Cardiac muscle cell (in vitro differentiated cells and primary cell): ENCODE measurements at places on chromosomes 16 and 17. TPM values are rescaled to one million over a fixed set of nuclear protein-coding genes. Genes with fewer than 3 reads are reported as not detected.

- no peaks in the 10 kb centered on the region for H3K27me3 ChIP-seq
- H3K27ac ChIP-seq, result no peak overlapping the region
- DNase-seq, result no peak
- H3K36me3 ChIP-seq, result no peaks in the 10 kb centered on the region
- no peaks in the 10 kb centered on the region for H3K4me1 ChIP-seq
- H3K4me3 ChIP-seq, result no peak overlapping the region
Measured at GRCh38 chr17:22374741-22375140, 682.4 kb downstream of the KCNJ18 start.

GP1BA gene
- not detected in 2 replicates for total RNA-seq

GRCh38 chr16:88375996-88376834 is 6.5 kb upstream of the ZNF469 start:
- no peak overlapping the region for H3K4me3 ChIP-seq
- peaks cover 1% of the 10 kb centered on the region for H3K27me3 ChIP-seq
- no peaks in the 10 kb centered on the region for H3K4me1 ChIP-seq
- DNase-seq, result no peak

GRCh38 chr16:11135464-11135973 is 120.5 kb downstream of the SOCS1 start:
- peaks cover 25% of the 10 kb centered on the region for H3K4me1 ChIP-seq
- no peaks in the 10 kb centered on the region for H3K27me3 ChIP-seq
- no peak overlapping the region for H3K27ac ChIP-seq
- H3K4me3 ChIP-seq, result no peak overlapping the region
- no peaks in the 10 kb centered on the region for H3K36me3 ChIP-seq

- no peaks in the 10 kb centered on the region for H3K27me3 ChIP-seq
- H3K27ac ChIP-seq, result no peak overlapping the region
- H3K36me3 ChIP-seq, result no peaks in the 10 kb centered on the region
- no peaks in the 10 kb centered on the region for H3K4me1 ChIP-seq
- DNase-seq, result no peak
Measured at GRCh38 chr16:28897826-28898225, 19.5 kb downstream of the ATP2A1 start.

- H3K4me3 ChIP-seq, result no peak overlapping the region
- no peaks in the 10 kb centered on the region for H3K27me3 ChIP-seq
- H3K27ac ChIP-seq, result no peak overlapping the region
- H3K36me3 ChIP-seq, result no peaks in the 10 kb centered on the region
- DNase-seq, result no peak
Measured at GRCh38 chr16:78240459-78241222, 141.2 kb downstream of the WWOX start.

DNA sequence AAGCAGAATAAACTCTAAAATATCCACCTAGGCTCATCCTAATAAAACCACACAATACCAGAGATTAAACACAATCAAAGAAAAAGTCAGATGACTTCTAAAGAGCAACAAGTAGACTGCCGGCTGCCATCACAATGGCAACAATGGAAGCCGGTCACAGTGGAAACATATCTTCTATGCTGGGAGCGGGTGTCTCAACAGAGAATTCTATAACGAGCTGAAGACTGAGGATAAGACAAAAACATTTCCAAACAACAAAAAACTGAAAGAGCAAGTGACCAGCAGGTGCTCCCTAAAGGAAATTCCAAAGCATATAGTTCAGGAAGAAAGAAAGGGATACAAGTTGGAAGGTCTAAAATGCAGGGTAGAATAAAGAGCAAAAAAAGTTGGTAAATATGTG is 8.9 kb downstream of the NSMCE1 start:
- H3K36me3 ChIP-seq, result no peaks in the 10 kb centered on the region
- H3K27ac ChIP-seq, result no peak overlapping the region
- no peaks in the 10 kb centered on the region for H3K27me3 ChIP-seq
- H3K4me1 ChIP-seq, result no peaks in the 10 kb centered on the region

SLC35G6 gene
- total RNA-seq, result not detected in 2 replicates

- H3K4me1 ChIP-seq, result peaks cover 13% of the 10 kb centered on the region
- peak overlapping the region; percentile 29 for H3K27ac ChIP-seq
- H3K36me3 ChIP-seq, result no peaks in the 10 kb centered on the region
- H3K4me3 ChIP-seq, result peak overlapping the region; percentile 42
Measured at GRCh38 chr17:28317966-28318758, 838 bp upstream of the TMEM97 start.

GRCh38 chr17:77862890-77863813 is 95.4 kb upstream of the TNRC6C start:
- H3K4me1 ChIP-seq, result peaks cover 4% of the 10 kb centered on the region
- no peak for DNase-seq
- no peaks in the 10 kb centered on the region for H3K36me3 ChIP-seq
- no peak overlapping the region for H3K4me3 ChIP-seq
- H3K27me3 ChIP-seq, result no peaks in the 10 kb centered on the region

FOXL1 gene
- 2.0 and 4.2 TPM in 2 replicates for total RNA-seq

- peaks cover 16% of the 10 kb centered on the region for H3K36me3 ChIP-seq
- H3K4me3 ChIP-seq, result no peak overlapping the region
- H3K27me3 ChIP-seq, result no peaks in the 10 kb centered on the region
Measured at GRCh38 chr17:7897090-7897489, 8.5 kb downstream of the CHD3 start.

G6PC1 gene
- not detected in 2 replicates for total RNA-seq

GRCh38 chr17:72409405-72410002 is 288.7 kb downstream of the SOX9 start:
- no peaks in the 10 kb centered on the region for H3K27me3 ChIP-seq
- H3K4me3 ChIP-seq, result no peak overlapping the region
- H3K27ac ChIP-seq, result no peak overlapping the region
- H3K4me1 ChIP-seq, result no peaks in the 10 kb centered on the region

GRCh38 chr16:2040787-2041522 is 6.7 kb downstream of the NTHL1 start:
- no peaks in the 10 kb centered on the region for H3K27me3 ChIP-seq
- DNase-seq, result no peak
- peaks cover 13% of the 10 kb centered on the region for H3K4me1 ChIP-seq
- H3K27ac ChIP-seq, result no peak overlapping the region
- no peaks in the 10 kb centered on the region for H3K36me3 ChIP-seq
- H3K4me3 ChIP-seq, result no peak overlapping the region

GRCh38 chr17:73902416-73903181 is 258.4 kb upstream of the SDK2 start:
- H3K27ac ChIP-seq, result no peak overlapping the region
- peaks cover 84% of the 10 kb centered on the region for H3K27me3 ChIP-seq
- H3K4me3 ChIP-seq, result no peak overlapping the region
- H3K4me1 ChIP-seq, result no peaks in the 10 kb centered on the region

GRCh38 chr17:56144223-56144622 is 9.1 kb upstream of the ANKFN1 start:
- H3K4me3 ChIP-seq, result no peak overlapping the region
- H3K27me3 ChIP-seq, result no peaks in the 10 kb centered on the region
- peak; percentile 31 for DNase-seq
- no peaks in the 10 kb centered on the region for H3K36me3 ChIP-seq
- H3K27ac ChIP-seq, result no peak overlapping the region
- no peaks in the 10 kb centered on the region for H3K4me1 ChIP-seq

DNA sequence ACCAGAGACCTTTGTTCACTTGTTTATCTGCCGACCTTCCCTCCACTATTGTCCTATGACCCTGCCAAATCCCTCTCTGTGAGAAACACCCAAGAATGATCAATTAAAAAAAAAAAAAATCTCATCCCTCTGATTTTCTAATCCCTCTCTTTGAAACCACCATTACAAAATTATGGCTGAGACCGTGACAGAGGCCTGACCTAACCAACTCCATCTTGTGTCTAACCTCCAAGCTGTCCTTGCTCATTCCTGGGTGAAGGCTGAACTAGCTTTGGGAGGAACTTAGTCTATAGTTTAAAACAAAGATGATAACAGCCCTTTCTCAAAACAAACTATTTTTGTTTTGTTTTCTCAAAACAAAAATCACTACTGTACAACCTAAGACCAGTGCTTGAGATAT is 474.5 kb downstream of the TMEM114 start:
- H3K36me3 ChIP-seq, result no peaks in the 10 kb centered on the region
- no peak overlapping the region for H3K27ac ChIP-seq
- no peak overlapping the region for H3K4me3 ChIP-seq
- DNase-seq, result no peak
- no peaks in the 10 kb centered on the region for H3K27me3 ChIP-seq
- no peaks in the 10 kb centered on the region for H3K4me1 ChIP-seq

- H3K27ac ChIP-seq, result peak overlapping the region; percentile 91
- H3K27me3 ChIP-seq, result no peaks in the 10 kb centered on the region
- no peaks in the 10 kb centered on the region for H3K36me3 ChIP-seq
- peaks cover 22% of the 10 kb centered on the region for H3K4me1 ChIP-seq
- peak; percentile 40 for DNase-seq
Measured at GRCh38 chr17:45131616-45132319, 547 bp downstream of the PLCD3 start.

DNA sequence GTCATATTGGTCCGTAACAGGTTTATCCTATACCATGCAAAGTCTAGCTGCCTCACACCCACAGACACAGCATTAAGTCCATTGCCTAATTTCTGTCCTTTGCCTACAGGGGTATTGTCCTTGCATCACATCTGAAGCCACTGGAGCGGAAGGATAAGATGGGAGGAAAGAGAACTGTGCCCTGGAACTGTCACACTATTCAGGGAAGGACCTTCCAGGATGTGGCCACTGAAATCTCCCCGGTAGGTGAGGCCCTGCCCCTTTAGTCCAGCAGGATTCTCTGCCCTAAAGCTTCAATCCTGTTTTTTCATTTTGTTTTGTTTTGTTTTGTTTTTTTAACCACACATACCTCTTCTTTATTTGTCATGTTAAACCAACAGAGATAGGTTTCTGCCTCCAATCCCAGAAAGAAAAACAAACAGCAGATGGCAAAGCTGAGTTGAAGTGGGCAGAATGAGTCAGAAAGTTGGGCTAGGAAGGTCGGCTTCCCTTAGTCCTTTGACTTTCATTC is 2.2 kb upstream of the EFTUD2 start:
- no peaks in the 10 kb centered on the region for H3K36me3 ChIP-seq
- no peak overlapping the region for H3K27ac ChIP-seq
- H3K4me3 ChIP-seq, result no peak overlapping the region

- H3K4me1 ChIP-seq, result peaks cover 7% of the 10 kb centered on the region
- H3K36me3 ChIP-seq, result no peaks in the 10 kb centered on the region
- H3K27ac ChIP-seq, result no peak overlapping the region
- no peak for DNase-seq
Measured at GRCh38 chr17:56030009-56030624, 123.2 kb upstream of the ANKFN1 start.

DNA sequence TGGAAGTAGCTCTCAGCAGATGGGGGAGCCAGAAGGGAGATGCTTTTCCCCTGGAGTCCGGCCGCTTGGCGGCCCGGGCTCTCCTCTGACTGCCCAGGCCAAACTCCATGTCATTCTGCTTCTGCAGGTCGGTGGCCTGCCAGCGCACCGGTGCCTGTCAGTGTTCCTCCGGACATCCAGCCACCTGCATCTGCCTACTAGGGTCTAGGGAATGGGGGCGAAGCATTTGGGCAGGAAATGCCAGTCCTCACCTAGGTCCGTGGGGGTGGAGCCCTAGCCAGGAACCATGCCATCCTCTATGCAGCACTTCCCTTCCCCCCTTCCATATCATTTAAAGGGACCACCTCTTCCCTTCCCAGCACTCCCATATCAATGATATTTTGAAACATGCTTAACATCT is 34.2 kb downstream of the GJC1 start:
- H3K36me3 ChIP-seq, result no peaks in the 10 kb centered on the region
- H3K4me1 ChIP-seq, result peaks cover 27% of the 10 kb centered on the region
- H3K27me3 ChIP-seq, result no peaks in the 10 kb centered on the region
- H3K27ac ChIP-seq, result peak overlapping the region; percentile 98

- no peak overlapping the region for H3K4me3 ChIP-seq
- no peaks in the 10 kb centered on the region for H3K27me3 ChIP-seq
- H3K36me3 ChIP-seq, result no peaks in the 10 kb centered on the region
- H3K4me1 ChIP-seq, result no peaks in the 10 kb centered on the region
- H3K27ac ChIP-seq, result no peak overlapping the region
Measured at GRCh38 chr17:9330141-9330540, 245.5 kb downstream of the STX8 start.

- peaks cover 30% of the 10 kb centered on the region for H3K4me1 ChIP-seq
- DNase-seq, result no peak
- H3K27me3 ChIP-seq, result no peaks in the 10 kb centered on the region
- H3K27ac ChIP-seq, result peak overlapping the region; percentile 73
Measured at GRCh38 chr17:47705536-47706530, 11.9 kb downstream of the TBKBP1 start.

DNA sequence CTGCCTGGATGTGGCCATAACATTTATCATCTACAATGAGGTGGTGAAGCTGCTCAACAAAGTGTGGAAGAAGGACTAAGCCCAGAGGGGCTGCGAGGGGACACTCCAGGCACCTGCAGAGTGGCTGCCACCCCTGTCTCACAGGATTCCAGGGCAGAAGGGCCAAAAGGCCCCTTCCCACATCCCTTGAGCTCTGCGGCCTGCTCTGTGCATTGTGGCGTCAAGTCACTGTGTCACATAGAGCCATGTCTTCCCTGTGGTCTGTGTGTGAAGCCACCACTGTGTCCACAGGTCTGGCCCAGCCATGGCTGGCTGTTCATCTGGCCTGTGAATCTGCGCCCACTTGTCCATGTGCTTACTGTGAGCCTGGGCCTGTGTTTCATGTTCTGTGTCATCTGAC is 1714.6 kb downstream of the TP53TG3F start:
- no peaks in the 10 kb centered on the region for H3K27me3 ChIP-seq
- no peak overlapping the region for H3K4me3 ChIP-seq
- DNase-seq, result no peak
- H3K27ac ChIP-seq, result no peak overlapping the region

GRCh38 chr17:56893503-56893902 is 20.3 kb downstream of the TRIM25 start:
- H3K27ac ChIP-seq, result no peak overlapping the region
- H3K36me3 ChIP-seq, result no peaks in the 10 kb centered on the region
- peaks cover 3% of the 10 kb centered on the region for H3K4me1 ChIP-seq
- no peak for DNase-seq
- no peak overlapping the region for H3K4me3 ChIP-seq

- peak overlapping the region; percentile 98 for H3K27ac ChIP-seq
- no peaks in the 10 kb centered on the region for H3K36me3 ChIP-seq
Measured at GRCh38 chr17:35808240-35808961, 883 bp upstream of the TAF15 start.

DNA sequence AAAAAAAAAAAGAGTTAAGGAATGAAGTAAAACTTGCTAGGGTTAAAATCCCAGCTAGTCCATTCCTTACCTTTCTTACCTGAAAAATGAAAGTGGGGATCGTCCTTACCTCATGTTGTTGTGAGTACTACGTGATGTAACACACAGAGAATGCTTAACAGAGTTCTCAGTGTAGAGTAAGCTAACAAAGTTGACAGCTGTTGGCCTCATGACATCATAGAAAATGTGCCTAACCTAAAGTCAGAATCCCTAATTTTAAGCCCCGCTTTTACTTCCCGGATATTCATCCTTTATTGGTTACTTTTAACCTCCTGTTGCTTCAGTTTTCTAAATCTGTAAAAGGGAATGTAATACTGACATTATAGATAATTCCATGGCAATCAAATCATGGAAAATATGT is 505.8 kb upstream of the HSBP1 start:
- no peak overlapping the region for H3K4me3 ChIP-seq
- H3K36me3 ChIP-seq, result no peaks in the 10 kb centered on the region
- DNase-seq, result peak; percentile 18
- no peaks in the 10 kb centered on the region for H3K4me1 ChIP-seq
- H3K27me3 ChIP-seq, result no peaks in the 10 kb centered on the region
